Cerebellar cortex (tissue), 1 donor: ENCODE measurements at places on chromosomes 2 and 18.

GRCh38 chr18:49096021-49096420 is 145.3 kb upstream of the SMAD7 start:
- no peak for DNase-seq

- DNase-seq: no peak
Observed at GRCh38 chr2:127632592-127633489, 13.1 kb upstream of the GPR17 start.

DNA sequence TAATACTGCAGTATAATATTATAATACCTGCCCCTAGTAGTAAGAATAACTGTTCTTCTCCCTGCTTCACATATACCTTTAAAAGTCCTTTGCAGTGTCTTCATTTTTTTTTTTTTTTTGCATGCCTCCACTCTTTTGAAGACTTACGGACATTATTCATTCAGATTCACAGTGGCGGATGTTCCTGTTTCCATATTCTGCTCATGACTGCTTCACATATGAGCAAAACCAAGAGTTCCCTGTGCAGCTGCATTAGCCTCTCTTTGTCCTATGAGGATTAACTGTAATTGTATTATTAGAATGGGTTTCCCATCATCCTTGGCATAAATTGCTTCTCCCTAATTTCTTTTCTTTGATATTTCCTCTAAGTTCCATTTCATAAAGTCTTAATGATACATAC is 12.8 kb downstream of the IL18RAP start:
- no peak for DNase-seq

GRCh38 chr2:201223089-201224073 is 37.0 kb upstream of the CASP8 start:
- DNase-seq: no peak

DNA sequence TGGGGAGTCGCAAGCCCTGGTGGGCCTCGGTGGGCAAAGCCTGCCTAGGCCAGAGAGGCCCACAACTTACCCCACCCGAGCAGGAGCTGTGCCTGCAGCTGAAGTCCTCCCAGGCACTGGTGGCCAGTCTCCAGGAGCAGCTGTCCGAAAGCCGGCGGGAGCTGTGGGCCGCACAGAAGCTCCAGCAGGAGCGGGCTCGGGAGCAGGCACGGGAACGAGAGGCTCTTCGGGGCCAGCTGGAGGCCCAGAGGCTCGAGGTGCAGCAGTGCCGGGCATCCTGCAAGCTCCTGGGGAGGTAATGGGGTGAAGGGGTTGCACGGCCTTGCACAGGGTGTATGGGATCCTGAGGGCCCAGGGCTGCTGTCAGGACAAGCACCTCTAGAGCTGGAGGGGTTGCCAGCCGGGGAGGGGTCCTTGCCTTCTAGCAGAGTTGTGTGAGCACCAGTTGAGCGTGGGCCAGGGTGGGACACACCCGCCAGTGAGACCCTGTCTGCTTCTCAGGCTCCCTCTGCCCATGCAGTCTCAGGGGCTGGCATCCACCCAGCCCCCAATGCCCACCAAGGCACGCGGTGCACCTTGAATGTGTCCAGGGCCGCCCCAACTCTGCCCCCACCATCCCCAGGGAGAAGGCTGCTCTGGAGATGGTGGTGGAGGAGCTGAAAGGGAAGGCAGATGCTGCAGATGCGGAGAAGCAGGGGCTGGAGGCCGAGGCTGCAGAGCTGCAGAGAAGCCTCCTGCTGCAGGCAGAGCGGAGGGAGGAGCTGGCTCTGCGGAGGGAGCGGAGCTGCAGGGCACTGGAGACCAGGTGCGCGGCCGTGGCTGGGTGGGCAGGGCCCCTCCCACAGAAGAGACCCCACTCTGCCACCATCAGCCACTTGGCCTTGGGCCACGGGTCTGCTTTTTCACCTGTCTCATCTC is 27.2 kb downstream of the CROCC2 start:
- DNase-seq: no peak

GRCh38 chr2:126877041-126877440 is 21.6 kb upstream of the TEX51 start:
- DNase-seq: no peak

- DNase-seq: no peak
Observed at GRCh38 chr18:6441200-6441599, 26.5 kb upstream of the L3MBTL4 start.

DNA sequence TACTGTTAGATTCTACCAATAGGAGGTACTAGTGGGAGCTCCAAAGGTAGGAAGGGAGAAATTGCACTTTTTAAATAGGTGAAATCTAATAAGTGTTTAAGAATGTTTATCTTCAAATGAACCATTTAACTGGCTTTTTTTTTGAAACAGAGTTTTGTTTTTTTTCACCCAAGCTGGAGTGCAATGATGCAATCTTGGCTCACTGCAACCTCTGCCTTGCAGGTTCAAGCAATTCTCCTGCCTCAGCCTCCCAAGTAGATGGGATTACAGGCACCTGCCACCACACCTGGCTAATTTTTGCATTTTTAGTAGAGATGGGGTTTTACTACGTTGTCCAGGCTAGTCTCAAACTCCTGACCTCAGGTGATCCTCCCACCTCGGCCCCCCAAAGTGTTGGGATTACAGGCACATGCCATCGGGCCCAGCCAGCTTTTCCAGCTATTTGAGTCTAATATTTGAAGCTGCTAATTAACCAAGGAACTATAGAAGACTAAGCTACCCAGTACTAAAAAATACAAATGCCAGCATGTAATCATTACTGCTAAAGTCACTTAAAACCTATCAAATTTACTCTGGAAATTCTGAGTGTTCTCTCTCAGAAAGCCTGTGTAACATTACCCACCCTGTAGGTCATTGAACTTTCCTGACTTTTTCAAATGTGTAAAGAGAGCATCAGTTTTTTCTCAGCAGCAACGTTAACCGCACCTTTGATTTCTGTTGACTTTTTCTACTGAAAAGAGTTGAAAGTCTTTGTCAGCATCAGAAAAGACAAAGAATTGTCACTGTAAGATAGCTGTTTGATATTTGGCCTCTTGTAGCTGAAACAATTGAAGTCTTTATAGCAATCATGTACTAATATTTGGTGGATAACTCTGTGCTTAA is 24.6 kb upstream of the RNF149 start:
- DNase-seq: no peak

GRCh38 chr2:85766229-85766628 is 12.4 kb downstream of the ATOH8 start:
- DNase-seq: no peak

DNA sequence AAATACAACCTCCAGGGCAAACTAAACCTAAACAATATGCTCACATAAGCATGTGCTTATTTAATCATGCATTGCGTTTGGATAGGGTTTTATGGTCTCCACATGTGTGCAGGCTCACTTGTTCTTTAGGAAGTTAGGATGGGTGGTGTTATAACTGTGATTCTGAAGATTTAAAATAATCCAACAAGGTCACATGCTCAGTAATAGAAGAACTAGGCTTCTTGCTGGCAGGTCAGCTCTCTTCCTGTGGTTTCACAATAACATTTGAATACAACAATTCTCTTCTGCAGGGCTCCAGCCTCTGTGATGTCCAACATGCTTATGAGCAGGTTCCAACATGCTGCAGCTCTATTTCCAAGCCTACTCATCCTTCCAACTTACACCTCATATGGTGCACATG is 84.0 kb downstream of the MYL12B start:
- DNase-seq: no peak

GRCh38 chr2:26805241-26805676 is 19.4 kb downstream of the CENPA start:
- DNase-seq: no peak

DNA sequence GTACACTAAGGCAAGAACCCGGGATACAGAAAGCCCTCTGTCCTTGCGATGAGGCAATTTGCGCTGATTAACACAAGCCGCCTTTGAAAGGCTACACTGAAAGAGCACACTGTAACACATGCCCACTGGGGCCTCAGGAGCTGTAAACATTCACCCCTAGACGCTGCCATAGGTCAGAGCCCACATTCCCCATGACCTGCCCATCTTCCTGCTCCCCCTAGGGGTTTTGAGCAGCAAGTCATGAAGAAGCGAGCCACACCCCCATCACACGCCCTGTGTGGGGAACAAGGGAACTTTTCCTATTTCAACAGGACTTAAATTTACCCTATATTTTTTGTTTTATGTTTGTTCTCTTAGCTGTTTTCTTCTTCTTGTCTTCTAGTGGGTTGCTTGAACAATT is 47.8 kb upstream of the SLC4A10 start:
- no peak for DNase-seq

DNA sequence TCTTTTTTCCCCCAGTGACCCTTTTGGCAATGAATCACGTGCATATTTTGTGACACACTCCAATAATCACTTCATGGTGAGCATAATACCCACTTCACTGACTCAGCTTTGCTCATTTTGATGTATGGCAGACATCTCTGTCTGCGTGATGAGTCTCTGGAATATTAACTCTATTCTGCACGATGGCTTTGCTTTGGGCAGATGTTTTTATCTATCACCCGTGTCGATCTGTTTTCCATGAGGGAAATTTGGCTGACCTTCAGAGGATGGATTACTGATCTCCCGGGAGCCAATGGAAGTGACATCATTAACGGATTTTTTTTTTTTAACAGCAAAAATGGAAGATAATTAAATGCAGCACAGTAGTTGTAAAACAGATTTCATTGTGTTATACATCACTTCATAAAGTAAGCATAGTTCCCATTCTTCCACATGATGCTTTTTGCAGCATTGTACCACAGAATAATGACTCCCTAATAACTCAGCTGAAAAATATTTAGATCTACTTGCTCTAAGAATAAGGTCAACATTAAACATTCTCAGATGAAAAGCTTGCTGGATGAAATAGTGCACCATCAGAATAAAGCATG is 29.8 kb downstream of the CDC42EP3 start:
- DNase-seq: no peak

- no peak for DNase-seq
Observed at GRCh38 chr2:142533177-142533576, 344.3 kb upstream of the KYNU start.

DNA sequence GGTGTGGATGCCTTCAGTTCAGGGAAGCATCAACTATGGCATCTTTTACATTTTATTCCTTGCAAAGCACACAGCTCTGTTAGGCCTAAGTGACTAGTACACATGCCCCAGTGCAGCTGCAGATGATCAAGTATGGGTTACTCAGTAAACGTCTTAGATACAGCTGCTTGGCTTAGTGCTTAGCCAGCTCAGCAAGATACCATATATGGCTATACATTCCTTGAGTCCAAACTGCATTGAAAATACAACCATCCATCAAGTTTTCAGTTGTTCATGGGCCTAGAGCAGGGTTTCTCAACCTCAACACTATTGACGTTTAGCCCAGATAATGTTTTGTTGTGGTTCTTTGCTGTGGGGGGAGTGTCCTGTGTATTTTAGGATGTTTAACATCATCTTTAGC is 769.9 kb downstream of the TSN start:
- no peak for DNase-seq

GRCh38 chr2:204545861-204546735 is 823 bp downstream of the PARD3B start:
- DNase-seq: no peak

- DNase-seq: no peak
Observed at GRCh38 chr2:20662308-20662937, 4.5 kb upstream of the GDF7 start.

GRCh38 chr2:145806546-145806945 is 1286.6 kb upstream of the ZEB2 start:
- DNase-seq: no peak

DNA sequence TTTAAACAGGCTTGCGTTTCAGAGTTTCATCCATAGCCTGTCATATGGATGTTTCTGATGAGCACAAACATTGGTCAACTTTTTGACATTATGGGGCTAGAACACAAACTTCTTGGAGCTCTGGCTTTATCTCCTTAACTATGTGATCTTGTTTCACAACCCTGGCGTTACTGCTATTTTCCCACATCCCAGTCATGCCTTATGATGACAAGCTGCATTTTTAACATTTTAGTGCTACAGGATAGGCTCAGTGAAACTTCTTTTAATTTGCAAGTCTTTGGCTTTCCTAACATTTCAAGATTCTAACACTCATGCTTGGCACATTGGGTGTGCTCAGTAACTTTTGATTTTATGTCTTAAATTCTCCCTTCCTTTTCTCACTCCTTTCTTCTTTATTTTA is 21.0 kb upstream of the PDE1A start:
- no peak for DNase-seq

DNA sequence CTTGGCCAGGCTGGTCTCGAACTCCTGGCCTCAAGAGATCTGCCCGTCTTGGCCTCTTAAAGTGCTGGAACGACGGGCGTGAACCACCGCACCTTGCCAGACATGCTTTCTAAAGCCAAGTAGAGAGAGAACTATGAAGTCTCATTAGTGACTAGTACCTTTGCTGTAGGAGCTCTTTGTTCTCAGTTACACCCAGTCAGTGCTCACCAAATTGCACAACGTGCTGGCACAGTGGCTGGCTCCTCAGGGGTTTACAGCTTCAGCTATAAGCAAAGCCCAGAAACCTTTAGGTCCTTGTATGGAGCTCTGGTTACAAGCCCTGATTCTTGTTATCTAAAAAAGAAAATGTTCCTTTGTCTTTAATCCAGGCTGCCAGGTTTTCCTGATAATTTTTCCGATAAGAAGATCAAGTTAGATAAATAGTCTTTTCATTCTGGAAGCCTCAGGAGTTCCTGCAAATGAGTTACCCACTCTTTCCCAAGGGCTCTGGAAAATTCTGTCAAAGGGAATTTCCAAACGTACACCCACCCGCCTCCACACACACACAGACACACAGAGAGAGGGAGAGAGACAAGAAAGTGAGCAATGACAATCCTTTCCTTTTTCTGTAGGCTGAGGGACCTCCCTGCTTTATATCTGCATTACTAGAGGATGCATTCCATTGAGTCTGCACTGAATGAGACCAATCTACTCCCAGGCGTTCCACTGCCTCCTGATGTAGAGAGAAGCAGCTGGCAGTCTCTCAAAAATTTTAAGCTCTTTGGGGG is 100.2 kb upstream of the CSRNP3 start:
- no peak for DNase-seq

GRCh38 chr2:42196070-42196402 is 26.9 kb downstream of the EML4 start:
- no peak for DNase-seq

GRCh38 chr2:44335806-44336538 is 25.3 kb downstream of the PREPL start:
- no peak for DNase-seq

DNA sequence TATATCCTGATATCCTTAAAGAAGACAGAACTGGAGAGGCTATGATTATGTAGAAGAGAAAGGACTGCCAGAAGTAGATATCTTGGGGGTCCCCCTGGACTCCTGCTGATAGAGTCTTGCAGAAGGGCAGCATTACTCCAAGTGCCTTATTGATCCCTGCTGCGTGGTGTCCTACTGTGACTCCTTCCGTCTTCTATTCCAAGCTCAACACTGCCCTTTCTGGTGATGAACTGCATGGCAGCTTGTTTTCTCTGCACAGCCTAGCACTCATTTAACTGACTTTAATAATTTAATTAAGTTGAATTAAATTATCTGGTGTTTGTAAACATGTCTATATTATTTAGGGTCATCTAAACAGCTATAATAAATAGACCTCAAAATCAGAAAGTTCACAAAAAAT is 194.1 kb upstream of the DSEL start:
- no peak for DNase-seq

DNA sequence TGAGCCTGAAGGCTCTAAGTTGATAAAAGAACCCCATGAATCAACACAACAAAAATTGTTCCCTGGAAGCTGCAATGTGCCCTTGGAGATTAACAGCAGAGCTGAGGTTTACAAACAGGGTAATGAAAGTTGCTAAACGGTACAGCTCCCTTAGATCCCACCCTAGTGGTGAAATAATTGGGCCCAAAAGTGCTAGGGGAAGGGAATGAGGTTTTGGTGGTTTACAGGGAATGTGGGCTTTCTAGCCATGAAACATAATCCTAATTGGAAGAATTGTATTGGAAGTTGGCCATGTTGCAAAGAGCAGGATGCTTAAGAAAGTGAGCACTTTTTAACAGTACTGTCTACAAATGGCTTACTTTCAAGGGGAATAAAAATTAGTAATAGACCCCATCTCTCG is 180.2 kb upstream of the SMIM21 start:
- DNase-seq: no peak
